ENCODE measurements at places on chromosomes 2 and 18.
A peak's percentile ranks its signal among the peaks of the same experiment; 100 is the strongest.

DNA sequence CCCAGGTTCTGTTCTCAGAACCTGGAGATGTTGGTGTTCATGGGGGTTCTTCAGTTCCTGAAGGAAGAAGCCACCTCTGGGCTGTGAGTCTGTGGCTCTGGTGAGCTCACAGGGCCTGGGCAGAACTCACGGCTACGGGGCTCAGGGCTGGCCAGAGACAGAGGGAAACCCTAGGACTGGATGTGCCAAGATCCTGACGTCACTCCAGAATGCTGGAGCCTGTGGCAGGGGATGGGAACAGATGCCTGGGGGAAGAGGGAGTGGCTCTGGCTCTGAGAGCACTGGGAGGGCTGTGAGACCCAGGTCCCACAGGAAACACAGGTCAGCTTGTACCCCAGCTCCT is at the start of gene OTOF:
OTOF (minus strand) TSS at position 214 of the 343 bp plus-strand sequence.
- no peak for DNase-seq

- no peak for DNase-seq
These were observed 20.8 kb downstream of the LDLRAD4 start for GRCh38 chr18:13239171-13239956.

DNA sequence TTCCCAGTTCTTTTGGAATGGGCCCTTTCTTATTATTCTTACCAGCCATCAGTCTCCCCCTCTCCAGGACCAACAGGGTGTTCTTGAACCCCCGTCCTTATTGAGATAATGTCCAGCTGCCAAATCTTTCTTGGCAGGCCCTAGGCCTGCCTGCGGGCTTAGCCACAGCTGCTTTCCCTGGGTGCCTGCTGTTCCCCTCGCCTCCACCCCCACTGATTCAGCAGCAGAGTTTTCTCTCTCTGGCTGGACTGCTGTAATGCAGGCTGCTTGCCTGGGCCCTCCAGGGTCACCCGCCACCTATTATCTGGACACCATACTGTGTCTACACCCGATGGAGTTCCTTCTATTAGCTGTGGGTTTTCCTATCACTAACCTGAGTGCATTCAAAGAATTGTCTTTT is 395.4 kb upstream of the ATP5MC3 start:
- DNase-seq, result no peak

DNA sequence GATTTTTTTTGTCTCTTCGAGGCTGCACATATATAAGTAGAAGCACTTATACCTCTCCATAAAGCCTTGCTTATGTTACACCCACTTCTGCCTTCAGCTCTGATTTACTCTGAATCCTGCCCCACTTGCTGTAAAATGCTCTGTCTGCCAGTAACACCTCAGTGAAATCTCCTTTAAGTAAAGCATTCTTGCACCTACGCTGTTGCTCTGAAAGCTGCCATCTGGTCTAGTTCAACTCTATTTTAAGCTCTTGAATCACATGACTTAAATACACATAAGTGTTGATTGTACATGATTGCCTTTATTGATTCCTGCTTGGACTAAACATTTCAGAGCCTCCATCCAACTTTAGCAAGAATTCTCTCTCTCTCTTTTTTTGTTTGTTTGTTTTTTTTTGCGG is 609.0 kb upstream of the CELF4 start:
- DNase-seq, result no peak

- peak; percentile 65 for DNase-seq
These were observed at the start of gene LGALSL for GRCh38 chr2:64453770-64454385. TSS of gene LGALSL (plus strand) at chr2:64454162. CDS start at chr2:64454546, 384 bp downstream.

DNA sequence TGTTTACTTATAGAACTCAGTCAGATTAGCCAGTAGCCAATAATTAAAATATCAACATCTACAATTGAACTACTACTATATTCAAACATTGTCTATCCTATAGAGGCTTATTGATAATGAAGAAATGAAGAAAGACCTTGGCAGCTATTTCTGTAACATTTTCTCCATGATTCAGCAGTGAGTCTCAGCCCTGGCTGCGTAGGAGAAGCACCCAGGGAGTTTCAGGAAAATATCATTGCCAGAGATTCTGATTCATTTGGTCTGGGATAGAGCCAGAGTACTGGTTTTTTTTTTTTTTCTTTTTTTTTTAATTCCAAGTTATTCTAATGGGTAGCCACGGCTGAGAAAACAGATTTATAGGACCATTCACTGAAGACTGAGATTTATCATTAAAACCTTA is 404.8 kb downstream of the TXNL1 start:
- DNase-seq, result peak; percentile 56

- no peak for DNase-seq
These were observed 30.2 kb upstream of the ALK start for GRCh38 chr2:29951576-29951975.

GRCh38 chr2:51511002-51511401 is 479.1 kb upstream of the NRXN1 start:
- DNase-seq, result no peak

GRCh38 chr2:186554429-186554828 is 35.4 kb upstream of the ITGAV start:
- no peak for DNase-seq

DNA sequence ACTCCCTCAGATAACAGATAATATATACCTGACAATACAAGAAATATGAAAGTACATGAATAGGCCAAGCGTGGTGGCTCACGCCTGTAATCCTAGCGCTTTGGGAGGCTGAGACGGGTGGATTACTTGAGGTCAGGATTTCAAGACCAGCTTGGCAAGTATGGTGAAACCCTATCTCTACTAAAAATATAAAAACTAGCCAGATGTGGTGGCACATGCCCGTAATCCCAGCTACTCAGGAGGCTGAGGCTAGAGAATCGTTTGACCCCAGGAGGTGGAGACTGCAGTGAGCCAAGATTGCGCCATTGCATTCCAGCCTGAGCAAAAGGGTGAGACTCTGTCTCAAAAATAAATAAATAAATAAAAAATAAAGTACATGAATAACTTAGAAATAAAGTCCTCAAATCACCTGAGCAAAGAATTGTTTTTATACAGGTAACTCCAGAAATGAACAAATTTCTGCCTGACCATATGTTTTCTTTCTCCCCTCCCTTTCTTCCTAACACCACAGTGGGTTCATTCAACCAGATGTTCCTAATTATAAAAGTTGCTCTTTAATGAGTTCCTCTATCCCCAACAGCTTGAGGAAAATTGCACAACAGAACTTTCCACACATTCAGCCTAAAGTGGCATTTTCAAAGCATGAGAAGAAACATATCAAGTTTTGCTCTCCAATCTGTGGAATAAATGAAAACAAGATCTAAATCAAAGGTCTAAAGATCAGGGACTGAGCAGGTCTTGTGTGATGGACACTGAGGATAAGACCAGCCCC is 33.6 kb upstream of the AP1S3 start:
- DNase-seq, result no peak

DNA sequence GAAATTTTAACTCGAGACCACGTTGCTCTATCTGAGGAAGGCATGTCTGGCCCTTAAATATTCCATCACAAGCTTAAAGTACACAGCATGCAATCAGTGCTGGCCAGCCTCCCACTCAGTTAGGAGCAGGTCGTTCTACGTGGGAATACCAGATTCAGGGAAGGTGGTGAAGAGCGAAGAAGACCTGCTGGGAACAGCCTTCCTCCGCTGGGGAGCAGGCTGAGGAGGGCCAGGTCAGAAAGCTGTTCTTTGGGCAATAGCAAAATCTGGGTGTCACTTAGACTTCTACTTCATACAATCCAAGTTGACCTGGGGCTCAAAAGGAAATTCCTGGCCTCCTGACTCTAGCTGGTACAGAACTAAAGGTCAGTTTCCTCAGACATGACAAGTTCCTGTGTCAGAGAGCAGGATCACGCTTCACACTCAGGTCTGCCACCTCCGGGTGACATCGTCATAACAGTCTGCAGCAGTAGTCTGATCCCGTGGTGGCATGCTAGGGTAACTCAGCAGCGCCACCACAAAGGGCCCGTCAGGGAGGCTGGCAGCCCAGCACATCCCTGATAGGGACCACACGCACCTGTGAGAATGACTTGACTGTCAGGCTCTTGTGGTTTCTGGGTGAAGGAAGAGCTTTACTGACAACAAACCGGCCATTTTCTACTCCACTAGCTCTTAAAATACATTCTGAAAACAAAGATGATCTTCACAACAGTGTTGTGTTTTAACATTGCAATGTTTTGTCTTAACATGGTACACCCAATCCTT is 35.2 kb upstream of the NAPG start:
- peak; percentile 75 for DNase-seq

- no peak for DNase-seq
These were observed 86.8 kb downstream of the ESCO1 start for GRCh38 chr18:21513741-21514140.

DNA sequence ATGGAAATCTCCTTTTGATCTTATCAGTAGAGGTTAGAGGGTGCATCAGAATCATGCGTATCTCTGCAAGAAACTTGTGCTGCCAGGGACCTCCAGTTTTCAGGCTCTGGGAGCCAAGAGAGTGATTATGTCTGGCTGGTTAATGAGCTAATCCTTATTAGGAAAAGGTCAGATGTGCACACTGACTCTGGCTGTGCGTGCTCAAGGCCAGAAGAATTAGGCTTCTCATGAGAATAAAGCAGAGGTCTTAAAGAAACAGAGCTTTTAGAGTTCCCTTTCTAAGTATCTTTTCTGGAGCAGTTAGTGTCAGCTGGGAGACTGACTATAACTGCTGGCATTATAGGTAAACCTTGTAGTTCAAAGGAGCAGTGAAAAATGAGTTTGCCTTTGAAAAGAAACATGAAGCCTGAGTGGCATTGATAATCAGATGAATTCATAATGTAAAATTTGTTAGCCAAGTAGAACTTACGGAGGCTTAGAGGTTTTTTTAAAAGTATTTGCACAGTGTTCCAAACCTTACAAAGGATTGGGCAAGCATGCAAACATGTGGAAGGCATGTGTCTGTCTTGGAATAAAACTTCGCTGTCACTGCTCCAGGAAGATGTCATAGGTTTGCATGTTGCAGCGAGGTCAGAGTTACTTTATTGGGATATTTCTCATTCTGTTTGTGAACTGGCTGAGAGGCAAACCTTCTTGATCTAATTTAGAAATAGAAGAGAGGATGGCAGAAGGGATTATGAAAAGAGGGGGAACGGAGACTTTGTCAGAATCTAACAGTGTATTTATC is 151.7 kb downstream of the ARHGAP28 start:
- DNase-seq, result no peak

DNA sequence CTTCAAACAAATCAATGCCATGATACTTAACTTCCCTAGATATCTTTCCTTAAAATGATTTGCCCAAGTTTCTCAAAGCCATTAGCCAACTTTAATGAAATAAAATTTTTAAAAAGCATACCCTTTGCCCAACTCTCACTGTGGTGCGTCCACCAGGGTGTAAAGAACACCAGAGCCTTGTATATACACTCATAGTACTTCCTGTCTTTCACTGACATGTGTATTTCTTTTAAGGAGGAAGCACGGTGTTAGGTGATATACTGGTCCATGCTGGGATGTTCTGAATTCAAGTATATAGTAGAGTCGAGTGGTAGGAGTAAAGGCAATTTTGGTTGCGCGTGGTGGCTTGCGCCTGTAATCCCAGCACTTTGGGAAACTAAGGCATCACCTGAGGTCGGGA is 22.7 kb downstream of the AAK1 start:
- no peak for DNase-seq

GRCh38 chr2:197307236-197307932 is 3.2 kb downstream of the ANKRD44 start:
- no peak for DNase-seq

DNA sequence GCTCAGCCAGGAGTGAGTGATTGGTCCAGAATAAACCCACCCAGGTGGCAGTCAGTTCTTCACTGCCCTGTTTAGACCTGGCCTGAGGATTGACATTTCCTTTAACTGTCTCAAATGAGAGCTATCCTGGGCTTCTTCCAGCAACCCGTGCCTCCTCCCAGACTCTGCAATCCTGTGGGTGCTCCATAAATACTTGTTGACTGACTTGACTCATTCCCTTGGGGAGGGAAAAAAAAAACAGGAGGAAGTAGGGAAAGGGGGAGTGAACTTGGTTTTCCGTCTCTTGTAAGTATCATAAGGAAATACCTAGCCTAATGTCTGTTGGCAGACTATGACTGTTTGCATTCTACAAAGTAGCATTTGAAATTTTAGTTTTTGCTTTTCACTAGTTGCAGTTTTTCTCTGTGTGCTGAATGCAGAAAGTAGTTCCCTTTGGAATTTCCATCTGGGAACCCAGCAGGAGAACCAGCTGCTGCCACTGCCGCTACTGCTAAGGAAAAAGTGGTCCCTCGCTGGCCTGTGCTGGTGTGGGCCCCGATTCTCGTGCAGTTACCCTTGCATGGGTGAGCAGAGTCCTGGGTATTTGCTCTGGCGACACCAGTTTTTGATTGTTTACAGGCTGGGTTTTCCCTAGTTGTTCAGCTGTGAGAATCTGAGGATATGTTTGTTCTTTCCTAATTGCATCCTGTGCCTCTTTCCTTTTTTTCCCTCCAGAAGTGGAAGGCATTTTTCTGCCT is 78.8 kb downstream of the TGOLN2 start:
- no peak for DNase-seq

DNA sequence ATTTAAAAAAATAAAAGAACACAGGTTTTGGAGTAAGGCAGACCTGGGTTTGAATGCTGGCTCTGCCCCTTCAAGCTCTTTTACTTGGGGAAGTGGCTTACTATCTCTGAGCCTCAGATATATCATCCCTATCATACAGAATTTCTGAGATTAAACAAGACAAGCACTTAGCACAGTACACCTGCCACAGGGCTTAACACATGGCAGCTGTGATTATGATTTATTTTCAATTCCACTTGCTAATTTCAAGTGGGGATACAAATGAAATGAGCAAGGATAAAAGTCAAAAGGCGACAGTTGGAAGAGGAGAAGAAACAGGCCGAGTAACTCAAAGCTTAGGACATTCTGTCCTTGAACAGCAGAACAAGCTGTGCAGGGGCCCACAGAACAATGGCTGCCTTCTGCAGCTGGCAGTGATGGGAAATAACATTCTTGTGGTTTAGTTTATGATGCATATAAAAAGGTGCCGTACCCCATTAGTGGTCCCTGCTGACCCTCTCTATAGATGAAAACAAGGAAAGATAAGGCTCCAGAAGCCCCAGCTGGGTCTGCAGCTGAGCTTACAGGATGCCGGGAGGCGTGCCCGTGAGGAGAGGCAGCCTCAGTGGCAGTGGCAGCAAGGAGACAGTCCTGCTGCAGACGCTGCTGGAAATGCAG is 45.3 kb downstream of the KIF3C start:
- no peak for DNase-seq

GRCh38 chr2:56231361-56231760 is 47.6 kb downstream of the CCDC85A start:
- no peak for DNase-seq

DNA sequence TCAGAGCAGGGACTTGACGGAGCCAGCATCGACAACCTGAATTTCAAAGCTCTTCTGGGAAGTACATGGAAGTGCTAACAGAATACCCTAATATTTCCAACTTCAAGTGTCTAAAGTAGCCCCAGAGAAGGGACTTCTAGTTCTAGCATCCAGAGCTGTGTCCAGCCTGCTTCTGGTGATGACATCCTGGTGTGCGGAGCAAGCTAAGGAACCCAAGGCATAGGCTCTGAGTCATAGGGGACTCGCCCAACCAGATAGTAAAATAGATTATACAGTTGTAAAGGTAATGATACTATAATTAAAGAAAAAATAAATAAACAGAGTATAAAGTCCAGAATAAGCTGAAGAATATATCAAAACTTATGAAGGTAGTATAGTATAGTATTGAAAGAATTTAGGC is 108.1 kb upstream of the SERPINE2 start:
- DNase-seq, result no peak

All from head of caudate nucleus (tissue), 42 donors.